Stimulated activated CD4-positive, alpha-beta T cell treated with anti-CD3 and anti-CD28 coated beads, Interleukin-1b, Interleukin-23, amount 100 ng/mL, for 1 hour (primary cell): ENCODE measurements at places on chromosomes 1 and 21.
A peak's percentile ranks its signal among the peaks of the same experiment; 100 is the strongest.

DNA sequence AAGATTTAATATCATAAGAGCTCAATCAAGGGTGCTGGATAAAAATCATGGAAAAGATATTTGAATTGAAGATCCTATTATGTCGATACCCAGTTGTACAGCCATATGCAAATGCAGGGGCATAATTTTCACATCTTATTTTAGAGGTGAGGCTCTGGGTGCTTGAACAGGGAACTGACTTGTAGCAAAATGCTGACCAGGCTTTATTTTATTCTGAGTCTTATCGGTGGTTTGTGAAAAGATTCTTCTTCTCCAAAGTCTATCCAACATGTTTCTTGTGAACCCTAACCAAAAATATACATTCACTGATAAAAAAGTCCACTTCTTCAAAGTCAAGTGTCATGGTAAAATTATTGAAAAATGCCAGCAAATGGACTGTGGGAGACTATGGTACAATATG lies 475.5 kb upstream of the NEGR1 start:
- DNase-seq: no peak

- no peak for DNase-seq
These were observed 9.1 kb upstream of the GPR88 start for GRCh38 chr1:100528871-100529270.

- no peak for DNase-seq
These were observed 105.6 kb upstream of the PLXNA2 start for GRCh38 chr1:208349694-208350330.

- no peak for DNase-seq
These were observed 44.3 kb upstream of the ZC3H11B start for GRCh38 chr1:219657186-219657585.

DNA sequence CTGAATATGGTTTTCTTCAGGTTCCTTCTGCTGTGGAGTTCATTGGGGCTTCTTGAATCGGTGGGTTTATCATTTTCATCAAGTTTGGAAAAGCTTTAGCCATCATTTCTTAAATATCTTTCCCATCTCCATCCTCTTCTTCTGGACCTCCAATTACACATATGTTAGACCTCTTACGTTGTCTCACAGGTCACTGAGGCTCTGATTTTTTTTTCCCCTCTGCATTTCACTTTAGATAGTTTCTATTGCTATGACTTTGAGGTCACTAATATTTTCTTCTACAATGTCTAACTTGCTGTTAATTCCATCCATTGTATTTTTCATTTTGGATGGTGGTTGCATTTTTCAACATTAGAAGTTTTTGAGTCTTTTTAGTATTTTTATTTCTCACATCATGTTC lies 47.3 kb upstream of the CASZ1 start:
- no peak for DNase-seq

GRCh38 chr1:247833601-247834000 lies 8.1 kb downstream of the OR11L1 start:
- no peak for DNase-seq

GRCh38 chr1:166470441-166470840 lies 303.6 kb upstream of the FAM78B start:
- no peak for DNase-seq

GRCh38 chr21:37630872-37631271 lies 264.3 kb downstream of the DYRK1A start:
- DNase-seq: no peak

- no peak for DNase-seq
These were observed 41.0 kb downstream of the ZFYVE9 start for GRCh38 chr1:52182874-52183400.

DNA sequence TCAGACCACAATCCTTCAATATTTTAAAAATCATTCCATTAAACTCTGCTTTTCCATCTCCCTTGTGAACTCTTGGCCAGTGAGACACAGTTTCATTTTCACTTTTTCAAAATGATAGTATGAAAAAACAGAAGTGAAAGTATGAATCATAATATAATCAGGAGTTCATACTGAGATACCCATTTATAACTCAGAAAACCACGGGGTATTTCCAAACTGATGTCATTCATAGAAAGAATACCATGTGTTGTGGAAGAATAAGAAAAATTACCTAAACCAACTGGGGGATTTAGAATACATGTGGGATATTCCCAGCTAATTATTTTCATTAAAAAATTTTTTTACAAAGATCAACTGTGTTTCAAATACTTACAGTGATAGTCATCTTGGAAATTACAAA lies 149.9 kb downstream of the MRPL39 start:
- no peak for DNase-seq

GRCh38 chr21:17889171-17889570 lies 70.0 kb upstream of the C21orf91 start:
- no peak for DNase-seq

GRCh38 chr1:184716158-184716557 lies 38.5 kb downstream of the EDEM3 start:
- no peak for DNase-seq

DNA sequence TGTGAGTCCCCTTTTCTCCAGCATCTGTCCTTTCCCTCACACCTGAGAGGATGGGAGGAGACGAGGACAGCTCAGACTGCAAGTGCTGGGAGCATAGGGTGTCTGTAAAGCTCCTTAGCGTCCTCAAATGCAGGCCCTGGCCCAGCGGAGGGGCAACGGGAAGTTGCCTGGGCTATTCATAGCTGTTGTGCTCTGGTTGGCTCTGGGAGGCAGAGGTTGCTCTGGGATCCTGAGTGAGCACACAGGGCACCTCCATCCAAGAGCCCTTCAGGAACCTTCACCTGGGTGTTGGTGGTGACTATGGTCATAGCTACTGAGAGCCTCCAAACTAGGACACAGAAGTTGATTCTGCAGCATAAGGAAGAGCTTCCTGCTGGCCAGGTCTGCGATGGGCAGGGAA lies 2.6 kb downstream of the PADI1 start:
- DNase-seq: no peak

GRCh38 chr1:16289959-16290358 lies 53.0 kb upstream of the CPLANE2 start:
- no peak for DNase-seq

DNA sequence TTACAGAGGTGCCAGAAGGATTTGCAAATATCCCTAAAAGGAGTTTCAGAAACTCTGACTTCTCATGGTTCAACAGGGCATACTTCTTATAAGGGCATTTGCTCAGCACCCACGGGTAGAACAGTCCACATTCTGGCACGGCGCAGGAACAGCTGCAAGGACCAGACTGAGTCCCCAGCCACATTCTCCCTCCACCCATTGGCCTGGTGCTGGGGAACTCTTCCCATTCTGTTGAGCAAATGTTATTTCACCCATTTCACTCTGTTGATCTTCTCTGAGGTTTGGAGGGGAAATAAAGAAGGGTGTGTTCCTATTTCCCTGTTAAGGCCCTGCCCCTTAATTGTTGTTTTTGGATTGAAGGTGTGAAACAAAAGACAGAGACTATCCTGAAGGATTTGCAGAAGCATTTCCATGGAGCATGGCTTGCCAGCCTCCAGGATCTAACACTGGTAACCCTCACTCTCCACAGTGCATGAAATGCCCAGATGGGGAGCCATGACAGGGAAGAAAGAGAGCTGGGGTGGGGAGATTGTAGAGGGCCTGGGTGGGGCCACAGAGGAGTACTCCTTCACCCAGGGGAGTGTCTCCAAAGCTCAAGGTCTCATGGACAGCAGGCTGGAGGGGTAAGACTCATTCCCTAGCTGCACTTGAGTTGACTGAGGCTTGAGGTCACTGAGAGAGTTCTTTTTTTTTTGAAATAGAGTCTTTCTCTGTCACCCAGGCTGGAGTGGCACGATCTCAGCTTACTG lies 35.0 kb downstream of the INAVA start:
- no peak for DNase-seq

- no peak for DNase-seq
These were observed 370.9 kb downstream of the PTPRU start for GRCh38 chr1:29607236-29607635.

GRCh38 chr1:53292690-53293089 lies 35.2 kb downstream of the LRP8 start:
- DNase-seq: no peak

- DNase-seq: no peak
These were observed 73.0 kb upstream of the EXO1 start for GRCh38 chr1:241775021-241775420.

- no peak for DNase-seq
These were observed 286.6 kb upstream of the FMN2 start for GRCh38 chr1:239805042-239805441.

GRCh38 chr1:84724128-84724860 lies 34.0 kb upstream of the SSX2IP start:
- peak; percentile 24 for DNase-seq

DNA sequence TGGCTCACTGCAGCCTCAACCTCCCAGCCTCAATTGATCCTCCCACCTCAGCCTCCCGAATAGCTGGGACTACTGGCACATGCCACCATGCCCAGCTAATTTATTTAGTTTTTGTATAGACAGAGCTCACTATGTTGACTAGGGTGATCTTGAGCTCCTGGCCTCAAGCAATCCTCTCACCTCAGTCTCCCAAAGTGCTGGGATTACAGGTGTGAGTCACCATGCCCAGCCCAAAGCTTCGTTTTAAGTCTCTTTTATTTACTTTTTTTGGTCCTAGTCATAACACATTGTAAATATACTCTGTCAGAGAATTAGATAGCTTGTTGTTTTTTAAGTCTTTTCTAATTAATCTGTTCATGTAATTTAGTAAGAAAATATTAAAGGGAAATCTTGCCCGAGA lies 42.8 kb downstream of the KCNK1 start:
- DNase-seq: no peak

- no peak for DNase-seq
These were observed at the start of gene CD1C for GRCh38 chr1:158289811-158290210. CD1C (plus strand) TSS chr1:158289923; CDS start chr1:158290065, 142 bp downstream.

DNA sequence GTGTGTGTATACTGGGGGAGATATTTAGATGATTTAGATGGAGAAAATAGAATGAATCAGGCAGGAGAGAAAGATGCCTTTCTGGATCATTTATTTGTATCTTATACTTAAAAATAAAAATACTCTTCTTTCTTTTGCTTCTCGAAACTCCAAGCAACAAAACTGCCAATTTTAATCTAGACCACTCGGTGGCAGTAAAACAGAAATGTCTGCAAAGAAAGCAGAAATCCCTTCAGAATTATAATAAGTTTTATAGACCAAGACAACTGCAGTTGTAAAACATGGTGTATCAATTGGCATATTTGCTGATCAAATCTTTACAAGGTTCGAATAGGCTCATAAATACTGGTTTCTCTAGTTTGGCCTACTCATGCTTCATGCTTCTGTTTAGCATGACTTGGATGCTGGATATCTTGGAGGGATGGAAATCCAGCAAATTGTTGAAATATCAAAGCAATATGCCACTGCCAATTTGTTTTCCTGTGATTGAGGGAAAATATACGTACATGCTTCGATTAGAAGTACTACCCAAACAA lies 15.1 kb upstream of the C1orf87 start:
- DNase-seq: no peak

- no peak for DNase-seq
These were observed 1582.2 kb downstream of the MRPL39 start for GRCh38 chr21:24025101-24025500.

GRCh38 chr1:153357076-153357852 lies 390 bp upstream of the S100A9 start:
- no peak for DNase-seq

DNA sequence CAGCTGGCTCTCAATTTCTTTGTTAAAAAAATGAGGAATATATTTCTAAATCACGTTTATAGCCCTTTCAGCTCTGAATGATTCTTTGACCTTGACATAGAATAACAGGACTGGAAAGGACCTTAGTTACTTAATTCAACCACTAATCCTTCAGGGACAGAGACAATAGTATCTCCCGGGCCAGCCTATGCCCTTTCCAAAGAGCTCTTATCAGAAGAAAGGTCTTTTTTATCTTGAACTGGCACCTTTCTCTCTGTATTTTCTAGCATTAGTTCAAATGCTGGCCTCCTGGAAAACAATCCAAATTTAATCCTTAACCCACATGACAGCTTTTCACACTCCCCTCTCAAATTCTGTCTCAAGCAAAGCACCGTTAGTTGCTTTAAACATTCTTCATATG lies 44.8 kb upstream of the FBXO28 start:
- no peak for DNase-seq

- no peak for DNase-seq
These were observed 643 bp downstream of the CFAP298 start for GRCh38 chr21:32611471-32611997.

GRCh38 chr1:167681024-167681423 lies 40.8 kb upstream of the MPZL1 start:
- DNase-seq: no peak

DNA sequence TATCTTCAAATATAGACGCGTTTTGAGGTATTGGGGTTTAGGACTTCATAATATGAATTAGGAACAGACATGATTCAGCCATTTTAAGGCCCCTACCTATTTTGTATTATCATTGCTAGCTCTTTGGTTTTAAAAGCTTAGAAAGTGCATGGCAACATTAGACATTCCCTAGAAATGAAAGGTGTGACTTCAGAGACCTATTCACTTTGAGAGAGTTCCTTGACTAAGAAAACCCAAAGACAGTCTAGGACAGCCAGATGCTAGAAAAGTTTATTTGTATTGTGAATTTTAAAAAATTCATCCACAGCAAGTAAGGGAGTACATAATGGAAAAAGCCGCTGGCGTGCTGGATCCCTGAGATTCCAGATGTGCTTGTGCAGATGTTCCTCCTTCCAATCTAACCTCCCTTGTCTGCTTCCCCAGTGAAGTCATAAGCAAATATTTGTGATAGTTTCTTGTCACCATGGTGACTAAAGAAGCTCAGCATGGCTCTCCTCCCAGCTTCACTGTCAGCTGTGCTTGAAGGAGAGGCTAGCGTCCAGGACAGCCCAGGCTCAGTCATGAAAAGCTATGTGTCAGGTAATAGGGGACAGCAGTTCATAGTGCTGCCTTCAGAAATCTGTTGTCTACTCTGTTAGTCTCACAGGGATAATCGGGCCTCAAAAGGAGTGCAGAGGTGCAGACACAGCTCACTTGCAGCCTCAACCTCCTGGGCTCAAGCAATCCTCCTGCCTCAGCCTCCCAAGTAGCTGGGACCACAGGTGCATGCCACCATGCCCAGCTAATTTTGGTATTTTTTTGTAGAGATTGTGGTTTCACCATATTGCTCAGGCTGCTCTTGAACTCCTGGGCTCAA lies 34.8 kb downstream of the KPNA6 start:
- DNase-seq: no peak

- no peak for DNase-seq
These were observed 50.3 kb downstream of the LEPR start for GRCh38 chr1:65470766-65471165.

GRCh38 chr1:223006917-223007648 lies 136.0 kb downstream of the TLR5 start:
- DNase-seq: no peak

- peak; percentile 27 for DNase-seq
These were observed 7.1 kb upstream of the CLDN19 start for GRCh38 chr1:42747125-42747524.

- DNase-seq: peak; percentile 14
These were observed 113.5 kb downstream of the PRDM2 start for GRCh38 chr1:13813398-13814012.
